Kasumi-1 (cell line): ENCODE measurements at places on chromosomes 7 and 10.

GRCh38 chr7:122618585-122619189, 80.2 kb downstream of the RNF133 start:
- DNase-seq = no peak

GRCh38 chr10:74174521-74174920, 23.5 kb downstream of the ADK start:
- DNase-seq = no peak

DNA sequence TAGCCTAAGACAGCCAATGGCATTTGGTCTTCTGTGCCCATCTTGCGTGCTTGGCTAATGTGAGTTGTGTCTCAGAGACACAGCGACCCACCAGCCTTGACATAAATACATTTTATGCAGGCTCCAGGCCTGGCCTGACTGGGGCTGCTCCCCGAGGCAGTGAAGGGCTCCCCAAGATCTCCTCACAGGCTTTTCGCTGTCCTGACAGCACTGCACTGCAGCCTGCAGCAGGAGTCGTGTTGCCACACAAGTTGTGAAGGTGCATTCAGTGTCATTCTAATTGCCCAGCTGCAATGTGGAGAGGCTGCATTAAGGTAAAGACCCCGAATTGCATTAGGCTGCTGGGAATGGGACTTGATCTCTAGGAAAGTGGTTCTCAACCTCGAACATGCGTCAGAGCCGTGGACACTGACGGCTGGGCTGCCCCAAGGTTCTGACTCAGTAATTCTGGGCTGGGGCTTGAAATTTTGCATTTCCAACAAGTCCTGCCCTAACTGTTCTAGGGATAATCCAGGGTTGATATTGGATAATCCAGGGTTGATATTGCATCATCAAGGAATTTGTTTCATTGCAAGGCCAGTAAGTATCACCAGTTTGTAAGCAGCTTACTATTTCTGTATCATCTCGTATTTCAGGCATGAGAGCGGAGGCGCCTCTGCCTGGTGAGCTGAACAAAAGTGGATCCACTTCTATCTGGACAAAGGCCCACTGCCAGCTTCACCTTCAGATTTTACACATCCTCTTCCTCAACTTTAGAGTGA, 108.7 kb upstream of the INSIG1 start:
- DNase-seq = no peak

GRCh38 chr10:72370201-72370722, 15.5 kb upstream of the DNAJB12 start:
- DNase-seq = no peak

GRCh38 chr10:97184971-97185325, 811 bp downstream of the SLIT1 start:
- no peak for DNase-seq

DNA sequence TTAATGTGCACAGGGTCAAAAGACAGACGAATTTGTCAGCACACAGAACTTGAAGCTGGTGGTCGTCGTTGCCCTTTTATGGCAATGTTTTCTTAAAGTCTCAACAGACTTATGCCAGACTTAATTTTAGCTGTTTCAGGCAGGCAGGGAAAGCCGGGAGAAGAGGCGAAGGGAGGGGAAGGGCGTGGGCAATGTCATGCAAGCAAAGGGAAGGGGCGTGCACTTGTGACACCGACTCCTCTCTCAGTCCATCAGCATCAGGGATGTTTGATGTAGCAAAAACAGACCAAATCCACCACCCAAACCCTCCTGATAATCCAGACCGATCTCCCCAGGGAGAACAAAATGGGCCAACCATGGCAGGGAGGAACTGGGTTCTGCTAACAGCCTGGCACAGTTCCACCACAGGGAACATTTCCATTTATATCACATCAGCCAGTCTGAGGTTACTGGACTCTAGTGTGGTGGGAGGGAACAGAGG, 118.1 kb upstream of the RHEB start:
- no peak for DNase-seq
